ENCODE measurements at places on chromosomes 12 and 14.
A peak's percentile ranks its signal among the peaks of the same experiment; 100 is the strongest.

DNA sequence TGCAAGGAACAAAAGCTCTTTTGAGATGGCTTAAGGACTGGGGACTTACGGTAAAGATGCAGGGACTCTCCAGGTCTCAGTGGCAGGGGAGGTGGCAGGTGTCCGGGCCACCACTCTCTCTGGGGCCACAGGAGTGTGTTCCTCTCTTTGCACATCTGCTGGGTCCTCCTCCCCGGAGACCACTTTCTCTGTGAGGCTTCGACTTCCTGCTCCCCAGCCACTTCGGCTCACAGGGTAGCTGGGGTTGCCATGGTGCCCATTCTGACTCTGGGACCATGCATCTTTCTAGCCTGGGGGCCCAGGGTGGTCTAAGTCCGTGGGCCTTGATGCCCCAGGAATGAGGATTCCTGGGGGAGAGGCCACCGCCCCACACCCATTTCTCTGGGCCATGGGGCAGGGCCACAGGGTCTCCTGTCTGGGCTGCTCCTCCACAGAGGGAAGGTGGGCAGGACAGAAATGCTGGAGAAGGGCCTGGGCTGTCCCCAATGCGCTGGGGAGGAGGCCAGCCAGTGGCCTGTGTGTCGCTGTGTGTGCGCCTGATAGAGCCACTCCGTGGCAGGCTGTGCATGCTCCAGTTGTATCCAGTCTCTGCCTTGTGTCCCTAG lies 38.5 kb downstream of the CCDC92 start:
- no peak for DNase-seq

DNA sequence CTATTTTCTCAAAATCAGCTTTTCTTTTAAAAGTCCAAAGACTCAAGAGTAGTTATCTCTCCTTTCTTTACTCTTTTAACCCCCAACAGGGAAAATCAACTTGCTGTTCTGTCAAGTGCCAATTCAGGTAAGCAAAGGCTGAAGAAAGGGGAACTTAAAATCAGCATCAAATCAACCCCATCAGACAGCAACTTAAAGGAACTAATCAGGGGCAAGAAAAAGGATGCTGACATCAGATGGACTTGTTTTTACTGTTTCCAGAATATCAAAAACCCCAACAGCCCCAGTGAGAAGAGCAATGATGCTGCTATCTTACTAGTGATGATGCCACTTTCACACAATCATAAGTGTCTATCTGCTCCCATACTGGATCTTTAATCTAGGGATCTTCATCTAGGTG lies 3.4 kb downstream of the BAZ2A start:
- DNase-seq: no peak

- no peak for DNase-seq
Measured at GRCh38 chr12:1126091-1126490, 135.1 kb downstream of the ERC1 start.

- DNase-seq: no peak
Measured at GRCh38 chr12:107435520-107435919, 250.1 kb upstream of the PWP1 start.

DNA sequence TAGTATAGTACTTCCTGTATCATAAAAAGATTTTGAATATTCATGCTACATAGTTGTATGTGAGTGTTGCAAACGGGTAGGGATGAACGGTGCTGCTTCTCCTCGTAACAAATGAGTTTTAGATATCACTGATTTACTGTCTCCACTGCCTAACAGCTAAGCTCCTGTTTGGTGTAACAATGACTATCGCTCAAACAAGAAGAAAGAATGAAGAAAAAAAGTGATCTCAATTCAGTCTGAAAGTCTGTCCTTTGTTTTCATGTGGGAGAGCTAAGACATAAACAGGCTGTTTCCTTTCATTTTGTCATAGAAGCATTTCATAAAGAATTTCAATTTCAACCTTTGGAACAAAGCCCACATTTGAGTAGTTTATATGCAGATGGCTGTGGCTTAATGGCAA lies 26.1 kb upstream of the RTRAF start:
- DNase-seq: no peak

DNA sequence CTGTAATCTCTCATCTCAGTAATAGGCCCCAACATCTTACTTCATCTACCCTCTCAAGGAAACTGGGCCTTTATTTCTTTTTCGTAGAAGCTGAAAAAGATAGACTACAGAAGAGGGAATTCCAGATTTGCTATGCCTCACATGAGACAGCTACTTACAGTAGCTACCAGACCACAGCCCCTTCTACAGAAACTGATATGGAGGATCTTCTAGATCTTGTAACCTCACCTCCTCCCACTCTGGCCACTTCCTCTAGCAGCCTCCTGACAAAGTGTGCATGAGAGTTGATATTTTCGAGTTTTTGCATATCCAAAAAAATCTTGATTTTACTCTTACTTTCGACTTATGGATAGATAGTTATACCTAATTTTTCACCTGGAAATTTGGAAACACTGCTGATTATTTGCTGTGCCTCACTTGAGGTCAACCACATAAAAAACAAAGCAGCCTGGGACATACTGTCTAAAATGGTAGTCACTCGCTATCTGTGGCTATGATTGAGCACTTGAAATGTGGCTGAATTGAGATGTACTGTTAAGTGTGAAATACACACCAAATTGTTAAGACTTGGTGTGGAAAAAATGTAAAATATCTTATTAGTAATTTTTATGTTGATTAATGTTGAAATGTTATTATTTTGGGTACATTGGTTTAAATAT lies 86.3 kb upstream of the NID2 start:
- DNase-seq: no peak

GRCh38 chr12:122872815-122873361 lies 23.0 kb downstream of the VPS37B start:
- DNase-seq: no peak

DNA sequence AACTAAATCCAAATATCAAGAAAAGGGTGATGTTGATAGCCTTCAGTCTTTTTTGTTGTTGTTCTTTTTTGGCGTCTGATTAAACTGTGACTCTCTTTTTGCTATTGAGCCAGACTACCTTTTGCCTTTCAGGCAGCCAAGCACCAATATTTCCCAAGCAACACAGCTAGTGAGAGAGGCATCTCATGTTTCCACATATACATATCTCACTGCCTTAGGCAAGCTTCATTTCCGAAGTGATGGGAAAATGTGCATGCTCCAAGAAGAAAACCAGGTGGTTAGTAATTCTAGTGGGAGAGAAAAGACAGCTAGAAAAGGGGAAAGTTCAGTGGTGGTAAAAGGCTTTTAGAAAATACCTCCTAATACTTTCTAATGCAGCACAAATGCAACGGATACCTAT lies 277.7 kb downstream of the TMTC2 start:
- DNase-seq: no peak

DNA sequence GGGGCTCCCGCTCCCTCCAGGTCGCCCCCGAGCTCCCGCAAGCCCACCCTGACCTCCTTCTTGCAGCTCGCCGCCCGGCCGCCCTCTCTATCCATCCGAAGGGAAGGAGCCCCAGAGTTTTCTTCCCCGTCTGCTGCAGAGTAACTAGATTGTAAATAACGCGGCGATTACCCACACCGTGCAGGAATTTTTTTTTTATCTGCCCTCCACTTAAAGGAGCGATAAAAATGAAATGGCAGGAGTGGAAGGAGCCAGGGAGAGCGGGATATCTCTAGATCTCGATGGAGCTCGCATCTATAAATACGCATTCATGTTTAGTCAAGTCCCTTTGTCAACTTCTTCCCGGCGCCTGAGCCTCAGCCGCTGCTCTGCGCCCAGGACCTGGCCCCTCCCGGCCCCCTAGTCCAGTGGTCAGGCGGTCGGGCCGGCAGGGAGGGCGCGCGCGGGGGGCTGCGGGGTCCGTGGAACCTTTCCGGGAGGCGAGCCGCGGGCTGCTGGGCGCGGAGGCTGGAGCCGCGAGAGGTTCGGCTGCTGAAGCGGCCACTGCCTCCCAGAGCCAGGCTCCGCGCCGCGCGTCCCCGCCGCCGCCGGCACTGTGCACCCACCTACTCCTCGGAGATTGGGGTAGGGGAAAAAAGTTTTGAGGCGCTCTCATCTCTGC lies 386.0 kb downstream of the BCAT1 start:
- no peak for DNase-seq

DNA sequence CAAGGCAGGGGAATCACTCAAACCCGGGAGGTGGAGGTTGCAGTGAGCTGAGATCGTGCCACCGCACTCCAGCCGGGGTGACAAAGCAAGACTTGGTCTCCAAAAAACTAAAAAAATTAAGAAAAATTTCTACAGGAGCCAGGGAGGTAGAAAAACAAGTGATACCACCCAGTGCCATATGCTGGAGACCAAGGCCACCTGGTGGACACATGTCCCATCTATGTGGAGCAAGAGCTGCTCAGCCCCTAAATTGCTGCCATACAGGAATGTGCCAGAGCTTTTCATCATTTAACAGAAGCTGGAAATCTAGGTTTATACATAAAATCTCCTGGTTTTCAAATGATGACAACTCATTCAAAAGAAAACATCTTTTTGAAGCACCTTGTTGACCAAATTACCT lies 61.4 kb upstream of the ELK3 start:
- no peak for DNase-seq

DNA sequence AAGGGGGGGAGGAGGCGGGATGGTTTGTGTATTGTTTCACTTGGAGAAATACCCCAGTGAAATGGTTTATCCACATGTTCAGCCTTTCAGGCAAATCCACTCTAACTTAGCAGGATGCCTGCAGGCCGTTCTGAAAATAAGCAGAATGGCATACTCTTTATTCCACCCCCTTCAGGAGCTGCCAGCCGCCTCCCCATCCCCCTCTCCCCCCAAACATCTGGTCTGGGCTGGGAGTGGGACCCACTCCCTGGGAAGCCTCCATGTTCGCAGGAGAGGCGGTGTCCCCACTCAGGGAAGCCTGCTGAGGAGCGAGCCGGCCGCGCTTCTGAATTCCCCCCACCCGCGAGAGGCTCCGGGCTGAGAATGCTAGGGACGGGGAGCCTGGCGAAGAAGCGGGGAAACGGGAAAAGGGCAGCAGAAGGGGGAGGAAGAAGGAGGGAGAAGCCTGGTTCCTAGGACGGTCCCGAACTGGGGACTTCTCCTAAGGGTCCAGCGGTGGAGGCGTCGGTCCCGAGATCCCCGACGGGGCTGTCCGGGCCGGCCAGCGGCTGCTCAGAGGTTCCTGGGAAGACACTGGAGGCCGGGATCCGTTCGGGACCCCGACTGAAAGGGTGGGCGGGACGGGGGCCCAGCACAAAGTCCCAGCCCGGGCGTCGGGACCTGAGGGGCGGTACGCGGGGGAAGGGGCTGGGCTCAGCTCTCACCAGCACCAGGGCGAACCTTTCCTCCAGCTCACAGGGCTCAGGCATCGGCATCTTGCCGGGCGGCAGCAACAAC lies 666 bp downstream of the FMNL3 start:
- DNase-seq: peak; percentile 38

DNA sequence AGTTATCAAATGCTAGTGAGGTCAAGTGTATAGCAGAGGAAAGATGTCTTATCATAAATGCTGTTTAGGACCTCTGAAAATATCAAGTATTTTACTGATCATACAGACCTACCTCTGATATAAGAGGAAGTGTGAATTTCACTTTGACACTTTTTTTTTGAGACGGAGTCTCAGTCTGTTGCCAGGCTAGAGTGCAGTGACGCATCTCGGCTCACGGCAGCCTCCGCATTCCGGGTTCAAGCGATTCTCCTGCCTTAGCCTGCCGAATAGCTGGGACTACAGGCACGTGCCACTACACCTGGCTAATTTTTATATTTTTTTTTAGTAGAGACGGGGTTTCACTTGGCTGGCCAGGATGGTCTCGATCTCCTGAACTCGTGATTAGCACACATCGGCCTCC lies 55.1 kb upstream of the PIK3C2G start:
- no peak for DNase-seq

- DNase-seq: no peak
Measured at GRCh38 chr14:42437809-42438208, 831.1 kb downstream of the LRFN5 start.

- no peak for DNase-seq
Measured at GRCh38 chr14:76232800-76233199, 81.1 kb downstream of the GPATCH2L start.

GRCh38 chr14:98931911-98932310 lies 340.1 kb downstream of the BCL11B start:
- peak; percentile 80 for DNase-seq

DNA sequence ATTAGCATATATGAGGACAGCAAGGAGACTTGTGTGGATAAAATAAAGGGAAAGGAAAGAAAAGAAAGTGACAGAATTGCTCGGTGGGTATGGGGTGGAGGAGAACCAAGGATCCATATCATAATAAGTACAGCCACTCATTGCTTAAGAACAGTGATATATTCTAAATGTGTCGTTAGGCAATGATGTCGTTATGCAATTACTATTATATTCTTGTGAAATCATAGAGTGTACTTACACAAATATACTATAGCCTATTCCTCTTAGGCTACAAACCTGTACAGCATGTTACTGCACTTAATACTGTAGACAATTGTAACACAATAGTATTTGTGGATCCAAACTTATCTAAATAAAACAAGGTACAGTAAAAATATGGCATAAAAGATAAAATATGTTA lies 271.1 kb downstream of the CCER1 start:
- DNase-seq: no peak

GRCh38 chr14:49999826-50000379 lies 107.0 kb downstream of the ARF6 start:
- peak; percentile 34 for DNase-seq

DNA sequence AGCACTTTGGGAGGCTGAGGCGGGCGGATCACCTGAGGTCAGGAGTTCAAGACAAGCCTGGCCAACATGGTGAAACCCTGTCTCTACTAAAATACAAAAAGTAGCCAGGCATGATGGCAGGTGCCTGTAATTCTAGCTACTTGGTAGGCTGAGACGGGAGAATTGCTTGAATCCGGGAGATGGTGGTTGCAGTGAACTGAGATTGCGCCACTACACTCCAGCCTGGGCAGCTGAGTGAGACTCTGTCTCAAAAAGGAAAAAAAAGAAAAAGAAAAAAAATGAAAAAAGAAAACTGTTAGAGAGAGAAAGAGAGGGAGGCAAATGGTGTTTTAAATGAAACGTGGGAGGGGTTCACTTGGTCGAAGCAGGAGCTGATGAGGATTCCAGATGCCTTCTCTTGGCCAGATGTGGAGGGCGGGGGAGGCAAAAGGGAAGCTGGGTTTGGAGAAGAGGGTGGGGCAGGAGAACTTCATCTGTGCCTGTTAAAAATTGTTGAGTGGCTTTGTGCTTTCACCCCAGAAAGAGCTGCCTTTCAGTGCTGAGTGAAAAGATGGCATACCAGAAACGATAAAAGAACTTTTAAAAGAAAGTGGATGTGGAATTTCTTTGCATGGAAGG lies 1.1 kb downstream of the EMP1 start:
- DNase-seq: no peak

GRCh38 chr14:71783088-71783487 lies 149.1 kb upstream of the RGS6 start:
- no peak for DNase-seq

DNA sequence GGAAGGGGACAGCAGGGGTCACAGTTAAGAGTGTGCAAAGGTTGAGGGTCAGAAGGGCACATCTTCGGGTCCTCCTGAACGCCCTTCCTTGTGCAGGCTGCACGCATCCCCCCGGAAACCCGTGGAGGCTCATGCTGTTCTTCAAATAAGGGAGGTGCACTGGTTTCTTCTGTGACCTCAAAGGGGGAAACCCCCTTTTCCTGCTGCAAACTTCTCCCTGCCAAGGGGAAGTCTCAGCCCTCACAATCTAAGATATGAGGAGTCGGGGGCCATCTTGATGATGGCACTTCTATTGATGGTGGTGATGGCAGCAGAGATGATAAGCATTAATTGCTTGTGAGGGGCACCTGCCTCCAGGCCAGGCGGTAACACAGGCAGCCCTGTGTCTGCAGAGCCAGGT lies 40.0 kb downstream of the ISCA2 start:
- no peak for DNase-seq

- no peak for DNase-seq
Measured at GRCh38 chr12:15733136-15733535, 56.1 kb downstream of the EPS8 start.

- DNase-seq: no peak
Measured at GRCh38 chr12:131959641-131960589, 10.2 kb downstream of the EP400 start.

- DNase-seq: no peak
Measured at GRCh38 chr14:36724162-36724561, 62.5 kb downstream of the PAX9 start.
